ENCODE measurements at places on chromosomes 11 and 22. TPM values are rescaled to one million over a fixed set of nuclear protein-coding genes. Genes with fewer than 3 reads are reported as not detected.

The CRACR2B gene
- total RNA-seq = 1.0 TPM

The OR11H1 gene
- not detected for total RNA-seq

The SREBF2 gene
- total RNA-seq = 103 TPM

The OR51B2 gene
- total RNA-seq = not detected

The GNG3 gene
- total RNA-seq = not detected

The A4GALT gene
- total RNA-seq = 16.2 TPM

All from fibroblast of lung (primary cell).